ENCODE measurements at places on chromosomes 4 and X.

DNA sequence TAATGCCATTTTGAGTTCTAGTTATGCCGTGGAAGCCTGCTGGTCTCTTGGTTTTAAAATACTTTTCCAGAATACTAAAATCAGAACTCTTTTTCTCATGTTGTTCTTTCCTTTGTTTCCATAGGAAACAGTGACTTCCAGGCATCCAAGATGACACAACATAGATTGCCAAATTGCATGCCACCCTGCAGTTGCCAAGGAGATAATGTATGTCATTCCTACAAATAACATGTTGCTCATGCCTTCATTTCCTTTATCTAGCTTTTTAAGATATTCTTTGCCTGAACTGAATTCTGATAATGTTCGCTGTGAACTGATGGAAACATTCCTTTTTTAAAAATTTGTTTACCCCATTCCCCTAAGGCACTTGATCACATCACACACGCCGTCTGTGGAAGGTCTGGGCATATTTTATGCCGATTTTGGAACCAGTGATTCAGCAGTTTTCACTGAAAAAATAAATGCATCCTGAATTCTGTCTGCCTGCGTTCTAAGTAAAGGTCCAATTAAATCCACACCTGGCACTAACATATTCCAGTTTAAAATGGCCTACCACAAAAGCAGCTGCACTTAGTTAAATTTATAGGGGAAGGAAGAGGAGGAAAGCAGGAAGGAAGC is 38.0 kb upstream of the COX7B2 start:
- DNase-seq, result no peak

DNA sequence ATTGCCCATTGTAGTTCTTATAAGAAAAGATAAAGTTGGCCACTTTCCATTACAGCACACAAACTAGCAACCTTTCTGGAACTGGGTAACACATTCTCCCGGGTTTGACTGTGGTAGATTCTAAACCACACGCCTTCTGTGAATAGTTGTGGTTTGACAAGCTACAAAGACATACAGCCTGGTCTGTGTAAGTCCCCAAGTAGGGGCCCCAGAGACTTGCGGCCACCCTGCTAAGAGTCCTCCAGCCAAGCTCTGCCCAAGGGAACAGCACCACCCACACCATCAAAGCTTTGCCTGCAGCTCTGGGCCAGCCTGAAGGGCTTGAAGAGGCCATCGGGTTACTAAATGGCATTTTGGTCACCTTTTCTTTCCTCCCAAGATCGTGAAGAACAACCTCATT is 203.4 kb downstream of the MAML3 start:
- no peak for DNase-seq

- no peak for DNase-seq
Observed at GRCh38 chr4:163895378-163896005, 401.0 kb downstream of the TMA16 start.

GRCh38 chr4:160316036-160316435 is 1213.2 kb downstream of the RAPGEF2 start:
- DNase-seq, result no peak

DNA sequence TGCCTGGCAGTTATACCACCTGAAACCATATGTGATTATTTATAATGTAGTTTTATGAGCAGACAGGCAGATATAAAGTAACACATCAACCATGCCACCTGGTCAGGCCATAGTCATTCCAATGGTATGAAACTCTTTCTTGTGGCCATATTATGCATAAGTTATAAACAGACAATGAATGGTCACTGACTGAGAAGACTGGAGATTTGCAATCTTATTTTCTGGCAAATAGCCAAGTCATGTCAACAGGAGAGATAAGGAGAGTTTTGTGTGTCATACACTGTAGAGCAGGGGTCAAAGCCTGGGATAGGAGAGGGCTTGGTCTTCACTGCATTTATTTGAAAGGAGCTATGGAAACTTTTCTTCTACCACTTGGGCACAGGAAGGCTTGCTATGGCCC is 29.5 kb downstream of the SORBS2 start:
- DNase-seq, result peak; percentile 11

DNA sequence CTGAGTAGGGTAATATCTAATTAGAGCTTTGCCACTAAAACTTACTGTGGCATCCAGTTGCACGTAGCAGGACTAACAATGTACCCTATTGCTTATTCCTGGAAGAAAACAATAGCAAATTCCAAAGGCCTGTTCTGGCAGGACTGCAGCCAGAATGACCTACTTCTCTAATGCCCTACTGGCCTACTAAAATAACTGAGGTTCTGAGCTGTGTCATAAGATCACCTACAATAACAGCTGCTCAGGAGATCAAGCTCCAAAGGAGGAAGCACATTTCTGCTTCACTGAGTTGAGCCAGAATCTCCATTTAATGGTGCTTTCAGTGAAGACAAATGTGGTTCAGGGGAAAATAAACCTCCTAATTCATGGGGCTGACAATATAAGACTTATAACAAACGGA is 42.2 kb upstream of the CXCL8 start:
- peak; percentile 86 for DNase-seq

GRCh38 chrX:13194291-13195103 is 125.4 kb downstream of the ATXN3L start:
- no peak for DNase-seq

GRCh38 chr4:2045518-2045951 is 13.6 kb upstream of the NAT8L start:
- no peak for DNase-seq

GRCh38 chr4:177339477-177340374 is 30.1 kb downstream of the NEIL3 start:
- DNase-seq, result peak; percentile 73

GRCh38 chr4:153809307-153809706 is 20.4 kb upstream of the SFRP2 start:
- no peak for DNase-seq

GRCh38 chr4:88335092-88335665 is 43.5 kb upstream of the HERC6 start:
- DNase-seq, result no peak

DNA sequence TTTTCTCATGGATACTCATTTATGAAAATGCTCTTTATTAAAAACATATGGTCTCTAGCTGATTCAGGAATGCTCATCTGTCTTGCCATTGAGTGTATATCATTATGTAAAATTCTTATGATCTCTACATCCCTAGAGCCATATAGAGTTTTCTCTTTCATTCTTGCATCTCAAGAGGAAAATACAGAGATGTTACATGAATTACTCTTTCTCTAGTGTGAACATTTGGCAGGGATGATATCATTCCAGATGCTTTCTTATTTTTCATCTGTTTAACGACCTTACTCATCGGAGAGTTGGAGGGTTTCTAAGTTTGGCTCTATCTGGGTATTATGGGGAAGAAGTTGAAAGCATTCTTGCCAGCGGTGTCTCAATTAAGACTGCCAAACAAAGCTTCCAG is 202.9 kb upstream of the SLC7A11 start:
- DNase-seq, result no peak

GRCh38 chr4:173420324-173420752 is 21.4 kb upstream of the SCRG1 start:
- DNase-seq, result peak; percentile 41

DNA sequence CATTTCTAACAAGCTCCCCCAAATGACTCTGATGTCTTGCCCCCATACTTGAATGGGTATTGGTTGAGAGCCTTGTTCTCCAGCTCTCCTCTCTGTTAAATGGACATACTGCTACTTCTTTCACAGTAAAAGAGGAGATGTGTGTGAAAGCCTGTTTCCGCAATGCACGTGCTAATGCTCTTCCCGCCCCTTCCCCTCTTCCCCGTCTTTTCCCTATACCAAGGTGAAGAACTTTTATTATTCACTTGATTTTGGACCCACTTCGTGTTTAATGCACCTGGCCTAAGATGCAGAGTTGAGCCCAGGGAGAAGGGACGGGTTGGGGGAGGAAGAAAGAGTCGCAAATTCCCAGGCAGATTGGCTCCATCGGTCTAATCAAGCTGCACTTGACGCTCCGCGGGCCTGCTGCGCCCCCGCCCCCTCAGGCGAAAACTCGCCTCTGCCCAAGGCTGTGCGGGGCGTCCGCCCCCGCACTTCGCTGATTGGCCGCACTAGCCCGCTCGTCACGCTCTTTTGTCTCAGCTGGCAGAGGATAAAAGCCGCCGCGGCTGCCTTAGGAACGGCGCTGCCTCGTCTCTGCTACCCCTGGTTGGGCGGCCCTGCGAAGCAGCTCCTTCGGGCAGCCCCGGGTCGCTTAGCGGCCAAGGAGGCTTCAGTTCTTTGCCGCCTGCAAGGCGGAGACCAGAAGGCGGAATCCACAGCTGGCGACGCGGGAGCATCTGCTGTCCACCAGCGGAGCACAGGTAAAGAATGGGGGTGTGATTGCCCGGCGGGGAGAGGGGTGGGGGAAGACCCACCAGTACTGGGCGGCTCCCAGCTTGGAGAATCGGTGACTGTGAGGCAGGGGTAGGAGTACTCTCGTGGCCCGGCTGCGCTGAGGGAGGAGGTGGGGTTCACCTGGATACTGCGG is at the start of gene ZCCHC12:
ZCCHC12 (plus strand) TSS at position 562 of the 910 bp plus-strand sequence. CDS start 1,421 bp downstream, outside the sequence.
- no peak for DNase-seq

DNA sequence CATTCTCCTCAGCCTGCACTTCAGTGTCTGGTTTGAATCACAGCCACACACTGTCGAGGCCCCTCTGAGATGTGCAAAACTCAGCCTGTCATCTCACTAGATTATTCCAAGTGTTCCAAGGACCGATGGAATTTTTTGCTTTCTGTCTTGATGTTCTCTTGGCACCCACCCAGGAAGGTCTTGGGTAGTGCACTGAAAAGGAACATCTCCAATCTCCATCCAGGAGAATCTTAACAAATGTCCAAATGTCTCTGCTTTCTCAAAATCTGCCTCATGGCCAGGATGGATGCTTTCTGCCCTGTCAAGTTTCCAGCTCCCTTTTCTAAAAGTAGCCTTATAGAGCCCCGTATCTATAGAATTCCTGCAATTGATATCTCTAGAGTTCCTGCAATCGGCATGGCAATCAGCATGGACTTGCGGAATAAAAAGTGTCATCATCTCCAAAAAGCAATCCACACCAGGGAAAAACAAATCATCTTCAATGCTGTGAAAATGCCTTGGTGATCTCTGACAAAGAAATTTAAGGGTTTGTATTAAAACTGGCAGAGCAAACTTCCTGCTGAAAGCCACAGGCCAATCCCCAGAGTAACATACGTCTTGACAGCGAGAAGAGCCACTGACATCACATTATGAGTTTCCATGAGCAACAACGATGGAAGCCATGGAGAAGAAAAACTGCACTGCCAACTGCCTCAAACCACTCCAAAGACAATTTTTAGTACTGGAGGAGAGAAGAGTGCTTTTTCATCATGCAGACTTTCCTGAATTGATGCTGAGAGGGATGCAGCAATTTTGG is 215.3 kb upstream of the FAM9B start:
- DNase-seq, result no peak

DNA sequence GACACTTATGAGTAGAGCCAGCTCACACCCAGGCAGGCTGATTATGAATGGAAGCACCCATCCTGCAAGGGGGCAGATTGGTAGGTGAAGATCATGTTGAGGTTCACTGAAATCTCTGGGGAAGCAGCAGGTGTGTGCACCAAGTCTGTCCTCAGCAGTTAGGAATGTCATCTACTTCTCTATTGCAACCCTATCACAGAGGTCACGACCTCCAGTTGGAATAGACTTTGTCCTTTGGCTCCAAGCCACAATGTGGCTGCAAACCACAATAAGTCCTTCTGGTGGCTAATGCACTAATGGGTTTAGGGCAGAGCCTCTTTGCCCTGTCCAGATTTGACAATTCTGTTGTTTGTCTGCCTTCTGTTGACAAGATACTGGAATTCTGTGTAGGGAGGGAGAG is 1056.7 kb downstream of the PCDH19 start:
- no peak for DNase-seq

GRCh38 chr4:122612540-122612939 is 8.3 kb downstream of the IL21 start:
- DNase-seq, result no peak

DNA sequence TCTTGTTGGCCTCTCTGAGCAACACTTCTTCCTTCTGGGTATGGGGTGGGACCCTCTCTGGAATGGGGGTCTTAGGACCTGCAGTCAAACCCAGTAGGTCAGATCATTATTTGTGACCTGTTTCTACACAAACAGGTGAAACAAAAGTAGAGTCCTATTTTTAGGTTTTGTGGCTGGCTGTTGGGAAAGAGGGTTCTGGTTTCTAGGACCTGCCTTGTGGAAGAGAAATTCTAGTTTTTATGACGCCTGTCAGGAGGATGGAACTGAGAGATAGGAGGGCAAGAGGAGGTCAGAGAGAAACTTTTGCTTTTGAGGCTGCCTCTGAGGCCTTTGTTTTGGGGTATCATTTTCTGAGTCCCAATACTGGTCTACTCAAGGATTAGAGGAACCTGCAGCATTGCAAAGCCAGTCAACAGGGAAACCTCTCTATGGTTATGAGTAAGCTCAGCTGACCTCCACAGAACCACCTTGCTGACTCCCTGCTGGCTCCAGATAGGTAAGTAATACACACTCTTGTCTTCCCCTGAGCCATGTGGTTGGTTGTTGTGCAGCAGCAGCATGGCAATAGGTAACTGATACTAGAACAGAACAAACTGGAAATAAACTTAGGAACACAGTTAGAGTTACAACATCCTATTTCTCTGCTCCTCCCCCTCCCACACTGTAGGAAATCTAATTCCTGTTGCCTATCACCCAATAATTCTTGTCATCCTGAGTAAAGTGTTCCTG is 114.7 kb upstream of the VCX3B start:
- DNase-seq, result no peak

All from kidney glomerular epithelial cell (primary cell).